ENCODE measurements at places on chromosomes 7 and 10.

GRCh38 chr7:157542068-157543021, 205.5 kb downstream of the DNAJB6 start:
- no peak for DNase-seq

DNA sequence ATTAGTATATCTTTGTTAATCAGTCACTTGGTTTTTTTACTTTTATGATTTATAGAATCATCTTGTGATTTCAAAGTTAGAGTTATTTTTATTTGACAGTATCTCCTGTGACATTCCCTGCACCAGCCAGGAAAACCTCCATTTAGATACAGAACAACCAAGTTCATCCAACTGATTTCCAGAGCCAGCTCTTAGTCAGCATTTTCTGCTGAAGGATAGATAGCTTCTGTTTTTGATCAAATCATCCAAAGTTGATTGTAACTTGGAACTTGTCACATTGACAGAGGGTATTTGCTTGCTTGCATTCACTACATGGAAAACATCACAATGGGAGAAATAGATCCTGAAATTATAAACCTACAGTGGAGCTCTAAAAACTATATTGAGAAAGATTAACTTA, 122.6 kb downstream of the PON1 start:
- no peak for DNase-seq

DNA sequence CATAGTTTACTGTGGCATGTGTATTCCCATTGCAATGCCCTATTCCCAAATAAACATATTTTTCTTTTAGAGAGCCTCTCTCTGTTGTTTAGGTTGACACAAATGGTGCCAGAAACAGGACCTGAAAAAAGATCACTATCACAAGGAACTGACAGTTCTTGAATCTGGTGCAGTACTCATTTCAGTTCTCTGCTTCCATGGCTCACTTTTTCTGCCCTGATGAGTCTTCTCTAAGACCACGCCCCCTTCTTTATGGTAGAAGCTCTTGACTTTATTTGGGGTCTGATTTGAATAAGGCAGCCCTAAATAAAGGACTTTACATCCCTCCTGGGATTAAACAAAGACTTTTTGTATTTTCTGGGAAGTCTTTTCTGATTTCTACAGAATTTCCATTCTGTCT, 3.5 kb upstream of the CCDC126 start:
- DNase-seq, result no peak

- no peak for DNase-seq
Observed at GRCh38 chr10:74837743-74838142, 11.3 kb downstream of the KAT6B start.

DNA sequence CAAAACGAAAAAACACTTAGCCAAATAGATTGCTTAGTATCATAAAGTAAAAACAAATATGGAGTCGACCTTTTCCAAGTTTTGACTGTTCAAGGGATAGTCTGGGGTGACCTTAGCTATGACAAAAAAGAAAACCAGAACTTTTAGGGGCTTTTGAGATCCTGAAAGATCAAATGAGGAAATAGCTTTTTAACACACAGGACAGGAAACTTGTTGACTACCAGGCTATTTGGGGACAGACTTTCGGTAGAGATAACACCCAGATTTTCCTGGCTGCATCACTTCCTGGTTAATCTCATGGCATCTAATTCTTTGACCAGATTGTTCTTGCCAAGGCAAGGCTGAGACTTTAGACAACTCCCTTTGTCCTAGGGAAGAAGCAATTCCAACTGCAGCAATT, 34.5 kb upstream of the EGR2 start:
- no peak for DNase-seq

GRCh38 chr7:37493810-37494209, 45.1 kb upstream of the ELMO1 start:
- peak; percentile 56 for DNase-seq

DNA sequence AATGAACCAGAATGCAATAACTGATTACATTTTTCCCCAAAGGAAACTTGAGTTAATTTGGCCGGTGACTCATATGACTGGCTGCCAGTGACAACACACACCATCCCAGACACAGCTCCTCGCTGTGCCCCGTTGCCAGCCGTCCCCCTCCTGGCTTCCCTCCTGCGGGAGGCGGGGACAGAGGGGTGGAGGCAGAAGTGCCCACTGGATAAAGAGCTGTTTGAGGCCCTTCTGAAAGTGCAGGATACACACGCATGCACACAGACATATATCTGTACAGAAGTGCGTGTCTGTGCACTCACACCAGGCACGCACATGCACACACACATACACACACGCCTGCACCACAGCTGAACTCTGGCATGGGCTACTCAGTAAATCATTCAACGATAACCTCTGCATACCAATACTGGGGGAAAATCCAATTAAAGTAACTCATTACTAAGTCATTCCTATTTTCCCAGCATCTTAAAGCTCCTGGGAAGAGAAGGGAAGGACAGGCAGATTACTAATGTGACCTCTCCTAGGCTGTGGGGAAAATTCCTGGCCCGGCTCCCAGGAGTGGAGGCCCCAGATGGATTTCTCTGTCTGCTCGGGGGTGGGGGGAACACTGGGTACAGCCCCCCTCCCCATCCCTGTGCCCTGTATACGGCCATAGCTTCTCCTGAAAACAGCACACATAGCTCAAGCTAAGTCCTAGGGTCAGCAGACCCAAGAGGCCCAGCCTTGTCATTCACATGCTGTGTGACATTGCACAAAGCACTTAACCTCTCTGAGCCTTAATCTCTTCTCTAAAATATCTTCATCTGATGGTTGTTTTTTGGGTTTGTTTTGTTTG, 52.3 kb upstream of the MYL10 start:
- DNase-seq, result peak; percentile 19

DNA sequence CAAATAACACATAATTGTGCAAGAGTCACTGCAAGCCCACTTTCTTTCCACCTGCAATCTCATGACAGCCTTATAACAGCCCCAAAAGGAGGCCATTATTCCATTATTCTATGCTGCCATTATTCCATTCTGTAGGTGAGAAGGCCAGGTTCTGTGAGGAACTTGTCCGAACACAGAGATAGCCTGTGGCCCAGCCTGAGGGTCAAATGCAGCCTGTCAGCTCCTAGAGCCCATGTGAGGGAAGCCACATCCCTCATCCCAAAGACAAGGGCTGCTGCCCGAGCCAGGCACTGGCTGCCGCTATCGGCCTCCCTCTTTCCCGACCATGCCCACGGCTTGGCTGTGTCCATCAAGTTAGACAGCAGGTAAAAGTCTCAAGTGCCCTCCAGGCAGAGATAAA, 24.1 kb upstream of the C10orf71 start:
- no peak for DNase-seq

GRCh38 chr10:84177541-84178141, 4.0 kb downstream of the GPR15LG start:
- no peak for DNase-seq

GRCh38 chr7:30727061-30727945, 24.6 kb upstream of the INMT start:
- no peak for DNase-seq

Data from testis (tissue), 5 donors.